Stimulated activated CD8-positive, alpha-beta memory T cell treated with anti-CD3 and anti-CD28 coated beads, Interleukin-4, amount 100 ng/mL, for 4 hours (primary cell): ENCODE measurements at places on chromosomes 11 and 22.

DNA sequence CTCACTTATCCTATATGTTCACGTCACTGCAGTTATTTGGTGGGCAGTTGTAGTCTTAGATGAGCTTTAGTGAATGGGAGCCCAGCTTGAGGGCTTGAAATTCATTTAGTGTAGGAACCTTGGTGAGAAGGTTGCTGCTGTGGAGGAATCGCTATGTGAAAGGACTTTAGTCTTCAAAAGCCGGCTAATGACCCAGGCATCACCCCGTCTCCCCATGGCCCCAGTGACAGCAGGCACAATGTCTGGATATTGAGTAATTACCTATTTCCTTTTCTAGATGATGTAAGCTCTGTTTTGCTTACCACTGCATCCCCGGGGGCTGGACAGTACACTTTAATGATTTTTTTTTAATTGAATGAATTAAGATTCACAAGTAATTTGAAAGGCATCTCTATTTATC is 283.2 kb downstream of the ST3GAL4 start:
- no peak for DNase-seq

DNA sequence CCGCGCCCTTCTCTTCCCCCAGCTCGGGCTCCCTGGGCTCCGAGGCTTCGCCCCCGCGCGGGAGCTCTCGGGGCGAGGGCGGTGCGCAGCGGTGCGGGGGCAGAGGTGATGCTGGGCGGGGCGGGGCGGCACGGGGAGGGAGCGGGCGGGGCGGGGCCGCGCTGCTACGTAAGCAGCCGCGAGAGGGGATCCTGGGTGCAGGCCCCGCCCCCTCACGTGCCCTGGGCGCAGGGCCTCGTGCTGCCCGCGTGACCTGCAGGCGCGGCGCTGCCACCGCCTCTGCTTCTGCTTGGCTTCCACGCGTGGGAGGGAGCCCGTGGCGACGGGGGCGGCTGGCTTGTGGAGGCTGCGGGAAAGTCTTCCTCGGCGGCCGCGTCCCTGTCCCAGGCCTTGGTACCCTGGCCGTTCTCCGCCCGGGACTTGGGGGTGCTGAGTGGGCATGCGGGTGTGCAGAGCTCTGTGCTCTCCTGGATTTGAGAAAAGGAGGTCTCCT is 132.6 kb upstream of the HSD17B12 start:
- no peak for DNase-seq

- no peak for DNase-seq
These were observed 63.2 kb downstream of the ETS1 start for GRCh38 chr11:128524172-128524571.

DNA sequence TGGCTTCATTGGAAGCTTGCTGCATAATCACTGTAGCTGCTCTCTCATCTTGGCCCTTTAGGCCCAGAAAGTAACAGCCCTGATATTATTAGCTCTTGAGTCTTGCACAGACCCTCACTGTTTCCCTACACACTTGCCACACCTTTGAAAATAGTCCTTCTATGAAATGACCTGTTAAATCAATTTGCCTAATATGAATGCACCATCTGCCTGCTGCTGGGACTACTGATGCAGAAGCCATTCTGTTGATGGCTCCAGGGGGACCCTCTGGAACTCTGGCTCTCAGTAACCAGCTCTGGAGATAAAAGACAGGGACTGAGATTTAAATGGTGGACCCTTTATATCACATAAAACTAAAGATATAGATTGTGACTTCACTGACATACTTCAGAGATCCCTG is 14.7 kb upstream of the AMPD3 start:
- no peak for DNase-seq

DNA sequence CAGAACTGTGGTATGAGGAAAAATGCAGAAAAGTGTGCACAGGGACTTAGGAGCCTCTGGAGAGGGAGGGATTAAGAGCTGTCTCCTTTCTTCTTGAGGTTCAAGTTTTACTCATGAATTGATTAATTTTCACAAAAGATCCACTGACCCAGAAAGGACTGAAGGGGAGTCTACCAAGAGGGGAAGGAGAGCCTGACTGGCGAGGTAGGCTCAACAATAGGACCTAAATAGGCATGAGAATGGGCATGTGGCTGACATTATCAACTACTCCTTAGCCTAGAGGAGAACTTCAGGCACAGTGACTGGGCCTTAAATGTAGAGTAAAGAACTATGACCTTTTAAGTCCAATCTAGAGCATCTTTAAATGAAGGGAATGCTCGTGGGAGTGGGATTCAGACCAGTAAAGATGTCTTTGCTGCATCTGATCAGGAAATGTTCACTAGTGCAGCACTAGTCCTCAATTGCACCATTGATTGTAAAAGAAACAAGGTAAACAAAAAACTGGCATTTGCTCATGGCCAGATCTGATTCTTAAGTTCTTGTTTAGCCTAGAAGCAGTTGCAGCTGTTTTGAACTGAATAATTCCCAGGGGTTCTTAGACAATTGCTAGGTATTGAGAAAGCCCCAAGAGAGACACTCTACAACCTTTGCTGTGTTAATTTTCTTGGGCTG is 135.6 kb downstream of the RAB38 start:
- no peak for DNase-seq

DNA sequence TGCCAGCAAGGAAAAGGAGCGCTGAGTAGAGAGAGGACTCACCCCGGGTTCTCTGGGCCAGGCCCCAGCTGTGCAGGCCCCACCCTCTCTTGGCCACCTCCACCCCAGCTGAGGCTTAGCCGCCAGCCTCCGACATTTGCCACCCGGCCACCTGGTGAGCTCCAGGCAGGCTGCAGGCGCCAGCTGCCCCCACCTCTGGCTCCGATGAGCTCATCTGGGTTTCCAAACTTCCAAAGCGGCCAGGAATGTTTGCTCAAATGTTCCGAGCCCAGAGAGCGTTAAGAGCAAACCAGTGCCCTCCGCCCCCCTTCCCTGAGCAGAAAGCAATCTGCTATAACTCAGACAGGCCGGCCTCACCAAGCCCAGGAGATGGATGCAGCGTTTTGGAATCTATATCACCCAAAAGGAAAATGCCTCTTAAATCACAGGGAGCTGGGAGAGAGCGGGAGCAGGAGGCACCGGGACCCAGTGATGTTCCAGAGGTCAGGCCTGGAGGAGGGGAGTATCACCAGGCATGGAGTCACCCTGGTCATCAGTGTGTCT is 9.1 kb upstream of the MN1 start:
- no peak for DNase-seq

- DNase-seq, result no peak
These were observed 665.4 kb downstream of the METTL15 start for GRCh38 chr11:28773606-28774005.

- no peak for DNase-seq
These were observed 13.7 kb downstream of the COA4 start for GRCh38 chr11:73862986-73863385.

GRCh38 chr11:79956061-79956460 is 515.2 kb upstream of the TENM4 start:
- DNase-seq, result no peak

- no peak for DNase-seq
These were observed 17.7 kb upstream of the OLFML1 start for GRCh38 chr11:7467652-7468051.

DNA sequence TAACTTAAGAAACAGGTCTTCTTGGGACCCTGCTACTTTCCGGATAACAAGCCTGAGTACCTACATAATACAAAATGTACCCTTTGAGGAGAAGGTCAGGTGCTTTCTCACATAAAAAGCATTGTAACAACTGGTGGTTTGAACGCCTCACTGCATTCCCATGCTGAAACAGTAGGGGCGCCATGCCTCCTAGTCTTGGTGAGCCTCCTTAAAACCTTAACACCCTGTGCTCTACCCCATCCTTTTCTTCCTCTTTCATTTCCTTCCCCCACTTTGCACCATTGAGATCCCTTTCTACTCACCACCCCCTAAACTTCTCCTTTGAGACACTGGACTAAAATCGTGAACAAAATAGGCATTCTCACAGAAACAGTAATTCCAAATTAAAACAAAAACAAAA is 729.3 kb downstream of the NTM start:
- no peak for DNase-seq

GRCh38 chr11:46902694-46903093 is 15.7 kb downstream of the LRP4 start:
- DNase-seq, result no peak

DNA sequence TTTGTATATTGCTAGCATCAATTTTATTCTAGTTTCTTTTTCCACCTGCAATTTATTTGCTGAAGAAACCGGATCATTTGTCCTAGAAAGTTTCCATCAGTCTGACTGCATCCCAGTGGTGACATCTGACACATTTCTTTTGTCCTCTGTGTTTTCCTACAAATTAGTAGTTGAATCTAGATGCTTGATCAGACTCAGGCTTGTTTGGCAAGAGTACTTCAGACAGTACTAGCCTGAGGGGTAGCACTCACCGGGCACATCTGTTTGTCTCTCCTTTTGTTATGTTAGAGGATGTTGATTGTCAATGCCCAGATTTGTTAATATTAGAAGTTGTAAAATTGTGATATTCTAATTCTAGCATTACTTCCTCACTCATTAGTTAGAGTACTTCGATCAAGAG is 204.8 kb downstream of the SWAP70 start:
- DNase-seq, result no peak

DNA sequence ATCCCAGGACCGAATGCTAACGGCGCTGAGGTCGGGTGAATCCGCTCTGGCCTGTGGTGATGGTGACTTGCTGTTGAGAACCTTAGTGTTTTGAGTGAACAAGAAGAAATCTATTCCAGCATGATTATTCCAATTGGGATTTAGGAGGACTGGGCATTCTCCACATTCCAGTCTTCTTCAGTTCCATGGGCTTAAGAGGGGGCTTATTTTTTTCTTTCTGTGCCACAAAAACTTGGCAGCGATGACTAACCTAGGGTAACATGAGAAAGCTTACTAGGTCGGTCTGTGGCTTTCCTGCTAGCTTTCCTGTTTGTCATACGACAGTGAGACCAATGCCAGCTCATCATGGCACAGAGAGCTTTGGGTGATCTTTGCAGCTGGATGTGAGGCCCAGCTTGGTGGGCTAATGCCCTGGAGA is 62.9 kb upstream of the ATXN10 start:
- no peak for DNase-seq

DNA sequence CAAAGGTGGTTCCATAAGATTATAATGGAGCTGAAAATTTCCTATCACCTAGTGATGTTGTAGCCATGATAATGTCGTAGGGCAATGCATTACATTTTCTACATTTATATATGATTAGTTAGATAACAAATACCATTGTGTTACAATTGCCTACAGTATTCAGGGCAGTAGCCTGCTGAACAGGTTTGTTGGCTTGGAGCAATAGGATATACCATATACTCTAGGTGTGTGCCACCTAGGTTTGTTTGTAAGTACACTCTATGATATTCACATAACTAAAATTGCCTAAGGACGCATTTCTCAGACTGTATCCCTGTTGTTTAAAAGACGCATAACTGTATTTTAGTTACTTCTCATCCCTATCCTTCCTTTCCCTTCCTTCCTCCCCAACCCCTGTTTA is 13.6 kb downstream of the PLEKHB1 start:
- DNase-seq, result no peak

DNA sequence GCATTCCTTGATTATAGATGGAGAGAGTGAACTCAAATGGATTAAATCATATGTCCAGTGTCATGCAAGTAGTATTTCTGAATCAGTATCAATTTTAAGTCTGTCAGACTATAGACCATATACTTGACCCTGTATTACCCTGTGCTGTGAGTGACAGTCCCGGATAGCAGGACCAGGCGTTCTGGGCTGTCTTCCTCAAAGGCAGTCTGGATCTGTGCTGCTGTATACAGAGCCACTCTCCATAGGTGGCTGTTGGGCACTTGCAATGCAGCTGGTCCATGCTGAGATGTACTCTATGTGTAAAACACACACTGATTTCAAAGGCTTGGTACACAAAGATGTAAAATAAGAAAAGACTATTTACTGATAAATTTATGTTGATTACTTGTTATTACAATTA is 294.3 kb downstream of the OPCML start:
- DNase-seq, result no peak

DNA sequence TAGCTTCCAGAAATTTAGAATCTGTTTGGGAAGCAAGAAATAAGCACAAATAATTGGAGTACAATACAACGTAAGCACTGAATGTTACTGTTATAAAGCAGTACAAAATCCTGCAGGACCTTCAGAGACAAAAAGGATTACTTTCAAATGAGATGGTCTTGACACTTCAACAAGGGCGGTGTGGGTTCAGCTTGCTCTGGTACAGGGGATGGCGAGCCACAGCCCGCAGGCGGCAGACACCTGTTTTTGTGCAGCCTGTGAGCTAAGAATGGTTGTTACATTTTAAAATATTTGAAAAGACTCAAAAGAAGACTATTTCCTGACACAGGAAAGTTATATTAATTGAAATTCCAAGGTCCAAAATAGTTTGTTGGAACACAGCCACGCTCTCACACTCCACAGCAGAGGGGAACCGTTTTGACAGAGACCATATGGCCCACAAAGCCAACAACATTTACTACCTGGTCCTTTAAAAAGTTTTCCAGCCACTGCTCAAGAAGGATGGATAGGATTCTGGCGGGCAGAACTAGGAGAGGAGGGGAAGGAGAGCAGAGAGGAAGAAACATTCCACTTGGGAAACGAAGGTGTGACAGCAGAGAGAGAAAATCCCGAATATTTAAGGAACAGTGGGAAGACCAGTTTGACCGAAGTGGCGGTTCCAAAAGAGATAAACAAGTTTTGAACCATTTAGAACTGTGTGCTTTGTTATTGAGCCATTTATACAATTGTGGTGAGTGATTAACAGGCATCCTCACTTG is 6.3 kb downstream of the PRDM10 start:
- DNase-seq, result no peak

DNA sequence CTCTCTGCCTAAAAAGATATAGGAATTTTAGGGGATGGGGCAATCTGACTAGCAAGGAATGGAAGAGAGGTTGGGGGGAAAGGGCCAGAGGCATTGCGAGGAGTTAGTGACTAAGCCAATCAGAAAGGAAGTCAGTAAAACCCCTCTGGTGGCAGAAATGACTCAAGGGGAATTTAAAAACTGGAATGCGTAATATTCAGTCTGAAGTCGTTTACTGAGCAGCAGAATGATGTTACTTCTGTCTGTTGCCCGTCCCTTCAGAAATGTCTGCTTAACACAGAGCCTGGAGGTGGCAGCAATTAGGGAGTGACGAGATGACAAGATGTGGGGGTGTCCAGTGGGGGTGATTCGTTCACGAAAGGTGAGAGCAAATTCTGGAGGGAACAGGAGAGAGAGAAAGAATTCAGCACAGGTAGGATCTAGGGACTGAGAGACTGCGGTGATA is 107.7 kb upstream of the CLMP start:
- DNase-seq, result no peak

DNA sequence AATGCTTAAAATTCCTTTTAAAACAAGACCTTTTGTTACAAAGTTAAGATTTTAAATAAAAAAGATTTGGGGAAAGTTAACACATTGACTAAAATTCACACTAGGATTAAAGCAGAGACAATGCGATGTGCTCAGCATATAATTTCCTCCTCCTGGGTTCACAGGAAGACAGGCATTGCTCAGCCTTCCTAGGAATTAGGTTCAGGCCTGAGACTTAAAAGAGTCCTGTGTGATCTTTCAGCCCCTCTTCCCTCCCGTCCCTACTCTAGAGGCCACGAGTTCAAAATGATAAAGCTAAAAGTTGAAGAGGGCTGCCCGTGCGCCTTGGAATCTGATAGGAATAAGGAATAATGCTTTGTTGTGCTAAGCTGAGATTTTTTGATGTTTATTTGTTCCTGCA is 218.6 kb downstream of the KIRREL3 start:
- DNase-seq, result no peak
